ENCODE measurements at places on chromosomes 7 and 10.

DNA sequence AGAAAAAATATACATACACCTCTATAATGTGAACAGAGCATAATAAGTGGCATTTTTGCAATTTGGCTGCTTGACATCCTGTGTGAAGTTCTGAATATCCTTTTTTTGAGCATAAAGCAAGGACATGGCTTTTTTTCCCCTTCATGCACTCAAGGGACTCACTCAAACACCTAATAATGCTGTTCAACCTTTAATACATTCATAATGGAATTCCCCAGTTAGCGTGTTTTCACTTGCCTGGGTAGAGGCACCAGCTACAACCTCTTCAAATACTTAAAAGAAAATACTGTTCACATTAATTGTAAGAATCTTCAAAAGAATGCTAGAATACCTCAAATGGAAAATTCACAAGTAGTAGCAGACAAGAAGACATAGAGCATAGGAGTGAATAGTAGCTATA is 316.8 kb downstream of the PCDH15 start:
- no peak for DNase-seq

DNA sequence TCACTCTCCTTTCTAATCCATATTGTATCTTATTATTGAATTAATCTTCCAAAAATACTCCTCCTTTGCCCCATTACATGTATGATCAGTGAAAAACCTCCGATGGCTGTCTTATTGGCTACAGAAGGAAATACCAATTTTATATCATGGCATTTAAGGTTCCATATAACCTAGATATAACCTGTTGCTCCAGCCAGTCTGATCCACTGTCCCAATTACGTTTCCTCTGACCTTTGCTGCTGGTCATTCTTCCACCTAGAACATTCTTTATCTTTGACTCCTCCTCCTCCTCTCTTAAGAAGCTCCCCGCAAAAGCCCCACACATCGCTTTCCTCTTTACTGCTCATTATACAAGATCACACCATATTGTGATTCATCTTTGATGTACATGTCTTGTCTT is 161.5 kb downstream of the RNLS start:
- DNase-seq, result no peak

- no peak for DNase-seq
Measured at GRCh38 chr7:35401217-35401879, 147.4 kb upstream of the TBX20 start.

- DNase-seq, result no peak
Measured at GRCh38 chr7:106775552-106775936, 89.5 kb upstream of the PIK3CG start.

GRCh38 chr7:137535579-137535978 is 192.0 kb upstream of the PTN start:
- no peak for DNase-seq

DNA sequence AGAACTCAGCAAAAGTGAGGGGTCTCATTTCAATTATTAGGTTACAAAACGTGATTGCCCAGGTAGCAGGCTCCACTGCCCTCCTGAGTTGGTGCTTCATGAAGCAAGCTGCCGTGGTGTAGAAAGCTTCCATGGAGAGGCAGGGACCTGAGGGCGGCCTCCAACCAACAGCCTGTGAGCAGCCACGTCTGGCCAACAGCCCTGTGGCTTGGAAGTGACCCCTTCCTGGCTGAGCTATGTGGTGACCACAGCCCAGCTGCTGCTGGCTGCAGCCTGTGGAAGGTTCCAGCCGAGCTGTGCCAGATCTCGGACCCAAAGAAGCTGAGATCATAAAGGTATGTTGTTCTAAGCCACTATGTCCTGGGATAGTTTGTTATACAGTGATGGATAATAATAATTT is 122.5 kb upstream of the KLF6 start:
- DNase-seq, result no peak

- peak; percentile 55 for DNase-seq
Measured at GRCh38 chr10:101817337-101818118, 716 bp downstream of the OGA start.

DNA sequence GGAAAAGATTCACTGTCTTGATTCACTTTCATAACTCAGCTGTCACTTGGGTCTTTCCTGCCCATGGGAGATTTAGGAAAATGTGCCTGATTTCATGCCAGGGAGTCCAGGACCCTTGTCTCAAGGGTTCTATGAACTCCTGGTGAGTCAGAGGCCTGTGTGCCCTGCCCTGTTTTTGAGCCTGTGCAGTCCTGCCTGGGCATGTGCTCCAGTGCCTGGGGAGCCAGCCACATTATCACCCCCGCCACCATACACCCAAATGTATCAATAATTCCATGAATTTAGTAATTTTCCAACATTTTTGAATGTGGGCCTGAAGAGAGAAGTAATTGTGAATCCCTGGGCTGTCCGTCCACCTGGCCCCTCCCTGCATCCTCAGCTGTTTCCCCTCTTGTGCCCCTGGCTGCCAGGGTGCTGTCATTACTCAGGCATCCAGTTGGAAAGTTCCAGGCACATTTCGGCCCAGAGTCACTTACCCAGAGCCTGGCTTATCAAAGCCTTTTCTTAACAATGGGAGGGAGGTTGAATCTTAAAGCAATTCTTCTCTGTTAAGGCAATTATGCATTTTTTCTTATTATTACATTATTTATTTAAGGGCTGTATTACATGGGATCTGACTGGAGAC is 287.8 kb upstream of the CDC14C start:
- no peak for DNase-seq

DNA sequence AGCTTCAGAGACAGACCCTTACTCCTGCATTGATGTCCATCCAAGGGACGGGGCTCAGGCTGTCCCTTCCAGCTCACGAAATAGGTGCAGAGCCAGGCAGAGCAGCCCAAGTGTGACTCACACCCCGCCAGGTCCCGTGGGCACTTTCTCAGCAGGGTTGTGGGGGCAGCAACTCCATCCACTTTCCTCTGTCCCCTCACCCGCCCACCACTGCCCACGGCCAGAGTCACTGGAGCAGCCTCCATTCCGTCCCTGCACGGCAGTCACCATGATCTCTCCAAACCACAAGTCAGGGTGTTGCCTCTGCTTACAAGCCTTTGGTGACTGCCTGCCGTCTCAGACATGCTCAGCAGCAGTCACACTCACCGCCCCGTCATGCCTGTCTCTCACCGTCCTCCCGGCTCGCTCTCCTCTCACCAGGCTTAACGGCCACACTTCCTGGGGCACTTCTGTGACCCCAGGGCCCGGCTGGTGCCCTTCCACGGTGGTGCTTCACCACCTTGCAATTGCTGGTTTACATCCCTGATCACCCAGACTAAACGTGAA is 39.3 kb downstream of the CALML3 start:
- peak; percentile 17 for DNase-seq

DNA sequence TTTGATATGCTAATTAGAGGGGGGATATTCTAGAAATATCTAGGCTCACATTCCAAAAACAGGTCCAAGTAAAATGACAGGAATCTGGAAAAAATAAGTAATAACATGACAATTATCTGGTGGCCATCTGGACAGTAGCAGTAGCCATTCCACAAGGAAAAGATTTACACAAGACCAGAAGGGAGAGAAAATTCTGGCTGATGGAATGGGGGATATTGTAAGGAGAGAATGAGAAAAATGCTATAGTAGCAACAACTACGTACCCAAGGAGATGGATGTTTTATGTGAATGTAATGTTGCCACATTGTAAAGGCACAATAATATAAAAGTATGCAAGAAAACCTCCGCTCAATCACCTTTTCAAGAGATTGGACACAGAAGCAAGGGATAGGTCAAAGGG is 5.4 kb downstream of the MYOF start:
- DNase-seq, result no peak

- no peak for DNase-seq
Measured at GRCh38 chr10:29738341-29738740, 103.6 kb upstream of the SVIL start.

DNA sequence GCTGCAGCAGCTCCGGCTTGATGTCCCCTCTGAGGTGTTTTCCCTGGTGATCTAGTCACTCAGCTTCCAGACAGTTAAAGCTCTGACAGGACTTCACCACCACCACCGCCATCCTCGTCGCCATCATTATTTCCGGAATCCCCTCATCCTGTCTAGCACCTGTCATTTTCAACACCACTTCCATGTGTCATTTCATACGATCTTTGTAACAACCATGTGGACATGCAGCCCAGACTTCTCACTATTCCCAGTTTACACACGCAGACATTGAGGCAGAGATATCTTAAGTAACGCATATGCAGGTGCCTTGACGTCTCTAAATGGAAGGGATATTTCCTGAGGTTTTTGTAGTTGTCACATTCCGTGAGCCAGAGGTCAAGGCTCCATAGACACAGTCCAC is 530.6 kb upstream of the FOXK1 start:
- DNase-seq, result no peak

GRCh38 chr7:90972906-90973550 is 291.2 kb upstream of the FZD1 start:
- no peak for DNase-seq

GRCh38 chr10:23100331-23101030 is 5.1 kb downstream of the MSRB2 start:
- DNase-seq, result no peak

- DNase-seq, result no peak
Measured at GRCh38 chr7:74379938-74380337, 73.8 kb upstream of the GTF2IRD1 start.

Data from stimulated activated naive CD8-positive, alpha-beta T cell treated with anti-CD3 and anti-CD28 coated beads, Interleukin-15, Interleukin-2, amounts not matched to agents 100 U/mL and 50 U/mL, for 24 hours (primary cell).